Hepatic stellate cell (primary cell): ENCODE measurements at places on chromosomes 6 and 20.

- peak; percentile 38 for DNase-seq
Observed at GRCh38 chr20:31675828-31676608, 38.3 kb downstream of the COX4I2 start.

DNA sequence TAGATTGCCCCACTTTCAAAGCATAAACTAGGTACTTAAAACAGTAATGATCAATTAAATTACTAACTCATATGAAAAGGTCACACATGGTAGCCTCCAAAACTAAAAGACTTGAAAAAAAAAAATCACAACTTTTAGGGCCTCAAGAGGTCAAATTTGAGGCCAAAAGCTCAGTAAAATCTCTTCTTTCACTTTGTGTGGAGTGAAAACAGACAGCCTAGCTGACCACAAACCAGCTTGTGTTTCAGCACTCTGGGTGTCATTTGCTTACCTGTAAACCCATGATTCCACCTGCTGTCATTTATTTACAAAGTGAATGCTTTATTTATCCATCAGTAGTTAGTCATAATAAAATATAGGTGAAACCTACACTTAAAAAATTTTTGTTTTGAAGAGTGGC lies 34.0 kb downstream of the GNAS start:
- no peak for DNase-seq

DNA sequence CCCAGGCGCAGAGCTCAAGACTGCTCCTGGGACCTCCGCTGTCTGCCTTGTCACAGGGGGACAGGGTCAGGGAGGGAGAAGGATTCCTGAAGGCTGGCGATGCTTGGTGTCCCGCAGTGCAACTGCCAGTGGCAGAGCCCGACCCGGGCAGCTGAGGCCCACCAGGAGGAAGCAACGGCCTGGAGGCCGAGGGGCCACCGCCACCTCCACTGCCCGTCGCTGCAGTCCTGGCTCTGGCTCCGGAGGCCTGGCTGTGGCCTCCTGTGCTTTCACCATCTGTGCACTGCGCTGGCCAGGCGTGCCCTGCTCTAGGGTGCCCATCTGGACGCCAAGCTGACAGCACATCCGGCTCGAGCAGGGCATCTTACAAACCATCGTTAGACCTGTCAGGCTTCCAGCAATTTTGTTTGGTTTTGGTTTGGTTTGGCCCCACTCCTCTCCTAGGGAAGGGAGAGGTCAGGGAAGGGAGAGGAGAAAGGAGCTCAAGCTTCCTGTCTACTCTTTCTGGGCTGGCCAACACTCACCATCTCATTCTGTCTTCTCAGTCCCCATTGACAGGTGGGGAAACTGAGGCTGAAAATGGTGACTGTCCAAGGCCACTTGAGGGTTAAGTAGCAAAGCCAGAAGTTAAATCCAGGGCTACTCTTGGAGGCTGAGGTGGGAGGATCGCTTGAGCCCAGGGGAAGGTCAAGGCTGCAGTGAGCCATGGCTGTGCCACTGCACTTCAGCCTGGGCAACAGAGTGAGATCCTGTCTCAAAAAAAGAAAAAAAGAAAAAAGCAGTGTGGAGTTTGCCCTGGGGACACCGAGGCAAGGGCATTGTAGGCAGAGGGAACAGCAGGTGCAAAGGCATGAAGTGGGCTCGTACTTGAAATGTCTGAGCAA lies 37.7 kb upstream of the NOL4L start:
- no peak for DNase-seq

DNA sequence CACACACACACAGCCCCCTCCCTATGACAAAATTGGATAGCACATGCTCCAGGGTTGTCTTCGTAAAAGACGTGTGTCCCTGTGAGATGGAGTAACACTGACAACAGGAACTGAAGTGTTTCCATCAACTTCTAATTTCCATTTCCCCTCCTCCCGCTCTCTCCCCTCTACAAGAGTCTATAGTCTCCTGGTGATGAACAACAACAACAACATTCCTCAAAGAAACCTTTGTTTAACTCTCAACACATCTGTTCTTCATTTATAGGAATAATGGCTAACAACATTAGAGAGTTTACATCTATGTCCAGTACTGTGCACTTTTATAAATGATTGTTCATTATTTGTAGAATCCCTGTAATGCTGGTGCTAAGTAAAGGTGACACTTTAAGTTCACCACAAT lies 205.8 kb upstream of the SSTR4 start:
- no peak for DNase-seq

DNA sequence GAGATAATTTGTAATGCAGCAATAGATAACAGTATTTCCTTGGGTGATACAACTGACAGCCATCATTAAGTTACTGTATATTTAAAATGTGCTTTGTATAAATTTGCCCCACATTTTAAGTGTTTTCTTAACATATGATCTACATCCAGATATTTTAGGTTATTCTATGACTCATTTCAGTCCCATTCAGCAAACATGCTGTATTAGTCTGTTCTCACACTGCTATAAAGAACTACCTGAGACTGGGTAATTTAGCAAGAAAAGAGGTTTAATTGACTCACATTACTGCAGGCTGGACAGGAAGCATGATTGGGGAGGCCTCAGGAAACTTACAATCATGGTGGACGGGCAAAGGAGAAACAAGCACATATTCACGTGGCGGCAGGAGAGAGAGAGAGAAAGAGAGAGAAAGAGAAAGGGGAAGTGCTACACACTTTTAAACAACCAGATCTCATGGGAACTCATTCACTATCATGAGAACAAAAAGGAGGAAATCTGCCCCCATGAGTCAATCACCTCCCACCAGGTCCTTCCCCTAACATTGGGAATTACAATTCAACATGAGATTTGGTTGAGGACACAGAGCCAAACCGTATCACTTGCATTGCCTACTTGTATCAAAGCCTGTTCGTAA lies 9.6 kb upstream of the CHD6 start:
- DNase-seq: no peak

DNA sequence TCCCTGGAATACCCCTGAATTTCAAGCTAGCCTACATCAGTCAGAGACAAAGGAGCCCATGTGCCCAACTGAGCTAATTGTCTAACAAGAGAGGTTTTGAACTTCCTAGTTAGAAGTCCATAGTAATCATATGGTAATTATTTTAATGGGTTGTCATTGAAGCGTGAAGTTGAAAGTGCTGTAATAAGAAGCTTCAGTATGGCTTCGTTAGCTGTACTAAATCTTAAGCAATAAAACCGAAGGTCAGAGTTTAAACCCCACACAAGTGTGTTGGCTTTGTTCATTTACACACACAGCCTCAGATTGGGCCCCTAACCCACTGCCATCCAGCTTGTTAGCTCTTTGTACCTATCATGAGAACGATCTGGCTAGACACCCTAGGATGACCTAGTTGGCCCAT lies 195.6 kb upstream of the RIN2 start:
- no peak for DNase-seq

GRCh38 chr6:6546318-6547109 lies 42.0 kb upstream of the LY86 start:
- DNase-seq: peak; percentile 9

- DNase-seq: no peak
Observed at GRCh38 chr6:122568797-122569221, 41.4 kb upstream of the PKIB start.

DNA sequence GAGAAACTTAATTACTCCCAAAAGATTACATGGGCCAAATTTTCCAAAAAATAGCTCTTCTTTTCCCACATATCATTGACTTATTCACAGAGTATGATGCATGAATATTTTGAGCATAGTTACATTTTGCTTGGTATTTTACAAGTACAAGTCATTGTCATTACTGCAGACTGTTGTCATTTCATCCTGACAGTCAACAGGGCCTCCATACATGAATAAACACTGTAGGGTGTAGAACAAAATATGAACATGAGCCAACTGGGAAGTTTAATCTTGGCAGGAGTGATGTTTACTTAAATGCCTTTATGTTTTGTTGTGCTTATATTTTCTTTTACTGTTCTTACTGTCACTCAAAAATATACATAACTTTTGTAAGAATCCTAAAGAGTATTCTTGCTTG lies 340.7 kb downstream of the ADGRB3 start:
- DNase-seq: no peak

DNA sequence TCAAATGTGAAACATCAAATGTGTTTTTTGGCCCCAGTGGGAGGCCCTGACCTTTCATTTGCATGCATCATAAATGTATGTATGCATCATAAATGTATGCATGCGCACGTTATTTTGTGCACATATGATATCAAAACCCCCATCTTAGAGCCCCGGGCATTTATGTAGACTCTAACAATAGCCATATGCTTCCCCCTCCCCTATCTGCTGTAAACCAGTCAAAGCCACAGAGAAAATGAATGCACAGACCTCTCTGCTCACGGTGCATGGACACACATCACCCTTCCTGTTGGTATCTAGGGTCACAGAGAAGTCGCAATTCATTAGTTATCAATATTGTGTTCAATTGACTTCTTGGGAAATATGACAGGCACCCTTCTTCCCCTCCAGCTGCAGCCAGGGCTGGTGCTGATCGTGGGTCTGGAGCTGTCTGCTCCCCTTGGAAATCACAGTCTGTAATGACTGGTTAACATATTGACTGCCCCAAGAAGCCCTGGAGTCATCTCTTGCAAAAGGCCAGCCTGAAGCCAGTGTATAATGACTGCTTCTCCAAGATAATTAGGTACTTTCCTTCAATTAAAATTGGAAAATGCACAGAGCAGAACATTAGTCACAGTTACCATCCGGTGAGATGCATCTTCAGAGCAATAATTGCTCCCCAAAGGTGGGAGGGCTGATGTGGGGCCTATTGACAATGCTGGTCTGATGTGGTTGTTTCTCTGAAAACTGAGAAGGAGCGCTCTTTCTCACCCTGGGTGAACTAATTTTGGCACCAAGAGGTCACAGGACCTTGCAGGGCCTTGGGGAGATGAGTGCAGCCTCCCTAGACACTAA lies 532.2 kb downstream of the CDH26 start:
- no peak for DNase-seq

DNA sequence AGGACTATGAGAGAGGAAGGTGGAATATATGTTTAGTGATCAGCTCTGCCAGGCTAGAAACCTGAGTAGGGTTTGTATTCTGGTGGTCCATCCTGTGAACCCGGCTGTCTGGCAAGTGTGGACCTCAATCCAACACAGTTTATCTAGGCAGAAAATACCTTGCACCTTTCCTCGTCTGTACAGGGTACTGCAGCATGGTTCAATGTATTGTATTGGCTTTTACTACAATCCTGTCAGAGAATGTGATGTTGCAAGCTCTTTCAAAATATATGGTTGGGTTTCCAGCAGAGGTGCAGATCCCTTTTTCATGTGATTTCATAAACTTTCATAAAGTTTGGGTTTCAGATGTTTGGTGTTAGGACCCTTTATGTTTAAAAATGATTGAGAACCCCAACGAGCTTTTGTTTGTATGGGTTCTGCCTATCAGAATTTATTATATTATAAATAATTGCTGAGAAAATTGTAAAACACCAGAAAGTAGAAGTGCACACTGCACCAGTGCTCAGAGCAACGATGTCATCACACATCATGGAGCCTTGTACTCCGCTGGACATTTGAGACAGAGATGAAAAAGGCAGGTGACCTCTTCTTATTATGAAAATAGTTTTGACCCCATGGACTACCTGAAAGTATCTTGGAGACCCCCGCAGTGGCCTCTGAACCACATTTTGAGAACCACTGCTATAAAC lies 106.6 kb downstream of the RTN4IP1 start:
- DNase-seq: no peak

GRCh38 chr20:11188843-11189603 lies 515.2 kb upstream of the JAG1 start:
- DNase-seq: no peak

GRCh38 chr6:7100072-7100752 lies 7.5 kb upstream of the RREB1 start:
- no peak for DNase-seq

GRCh38 chr20:24102749-24103333 lies 114.3 kb upstream of the GGTLC1 start:
- peak; percentile 36 for DNase-seq

DNA sequence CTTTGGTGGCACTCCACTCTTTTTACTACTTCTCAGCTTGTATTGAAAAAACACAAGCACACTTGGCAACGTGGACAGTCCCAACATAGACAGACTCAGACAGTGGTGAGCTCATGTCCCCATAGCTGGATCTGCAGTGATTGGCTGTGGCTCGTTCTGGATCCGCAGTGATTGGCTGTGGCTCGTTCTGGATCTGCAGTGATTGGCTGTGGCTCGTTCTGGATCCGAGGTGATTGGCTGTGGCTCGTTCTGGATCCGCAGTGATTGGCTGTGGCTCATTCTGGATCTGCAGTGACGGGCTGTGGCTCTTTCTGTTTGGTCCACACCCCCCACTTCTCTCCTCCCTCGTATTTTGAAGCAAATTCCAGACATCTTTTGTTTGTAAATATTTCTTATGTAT lies 28.0 kb downstream of the OSBPL2 start:
- DNase-seq: no peak

DNA sequence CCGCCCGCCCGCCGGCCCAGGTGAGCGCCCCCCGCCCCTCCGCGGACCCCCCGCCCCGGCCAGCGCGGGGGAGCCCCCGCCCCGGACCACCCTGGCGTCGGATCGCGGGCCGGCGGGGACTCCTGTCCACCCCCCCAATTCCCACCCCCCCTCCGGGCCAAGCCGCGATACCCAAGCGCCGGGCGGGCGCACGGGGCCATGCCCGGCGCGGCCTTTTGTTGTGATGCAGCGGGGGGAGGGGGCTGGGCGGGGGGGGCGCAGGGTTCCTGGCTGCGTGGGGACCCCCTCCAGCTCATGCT lies 245 bp downstream of the SRC start:
- DNase-seq: peak; percentile 55

- no peak for DNase-seq
Observed at GRCh38 chr6:8707956-8708772, 272.8 kb upstream of the SLC35B3 start.
